ENCODE measurements at places on chromosomes 13 and 19. TPM values are rescaled to one million over a fixed set of nuclear protein-coding genes. Genes with fewer than 3 reads are reported as not detected.

DNA sequence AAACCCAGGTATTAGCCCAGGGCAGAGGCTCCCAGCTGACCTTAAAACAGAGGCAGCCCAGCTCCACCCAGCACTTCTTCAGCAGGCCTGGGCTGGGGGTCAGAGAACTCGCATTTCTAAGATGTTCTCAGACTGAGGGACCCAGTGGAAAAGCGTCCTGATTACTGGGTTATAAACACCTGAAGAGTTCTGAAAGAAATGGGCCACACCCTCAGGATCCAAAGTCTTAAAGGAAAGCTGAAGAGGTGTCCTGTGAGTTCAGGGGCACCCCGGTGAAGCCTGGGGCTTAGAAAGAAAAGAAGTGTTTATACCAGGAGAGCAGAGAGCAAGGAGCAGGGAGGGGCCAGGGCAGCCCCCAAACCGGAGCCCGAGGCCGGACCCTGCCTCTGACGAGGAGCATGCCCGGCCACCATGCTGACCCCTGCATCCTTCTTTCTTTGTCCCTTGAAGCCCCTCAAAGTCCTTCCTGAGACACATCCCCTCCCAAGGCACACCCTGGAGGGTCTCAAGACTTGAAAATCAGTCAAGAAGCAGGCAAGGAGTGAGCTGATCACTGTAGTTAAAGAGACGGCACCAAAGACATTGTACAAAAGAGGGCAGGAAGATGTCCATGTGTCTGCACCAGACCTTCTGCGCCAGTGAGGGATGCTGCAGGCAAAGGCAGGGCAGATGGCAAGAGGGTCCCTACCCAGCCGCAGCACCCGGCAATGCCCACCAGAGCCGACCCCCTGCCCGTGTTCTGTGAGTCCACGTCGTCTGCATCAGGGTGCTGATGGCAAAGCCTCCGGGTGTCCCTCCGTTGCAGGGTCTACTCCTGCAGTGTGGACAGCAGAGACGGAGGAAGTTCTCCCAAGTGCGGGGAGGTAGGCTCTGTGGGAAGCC is 10.6 kb upstream of the RAB20 start:
- DNase-seq = no peak

DNA sequence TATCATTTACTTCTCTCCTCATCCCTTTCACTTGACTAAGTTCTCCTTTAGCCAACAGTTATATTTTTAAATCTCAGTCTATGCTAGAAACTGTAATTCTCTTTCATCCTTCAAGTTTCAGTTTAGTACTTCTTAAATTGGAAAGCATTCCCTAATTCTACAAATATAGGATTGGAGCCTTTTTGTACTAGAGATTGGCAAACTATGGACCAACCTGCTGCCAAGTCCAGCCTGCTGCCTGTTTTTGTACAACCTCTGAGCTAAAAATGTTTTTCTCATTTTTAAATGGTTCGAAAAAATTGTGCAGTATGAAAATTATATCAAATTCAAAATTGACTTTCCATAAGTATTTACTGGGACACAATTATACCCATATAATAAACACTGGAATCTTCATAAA is 1381.5 kb upstream of the SPRY2 start:
- DNase-seq = no peak

DNA sequence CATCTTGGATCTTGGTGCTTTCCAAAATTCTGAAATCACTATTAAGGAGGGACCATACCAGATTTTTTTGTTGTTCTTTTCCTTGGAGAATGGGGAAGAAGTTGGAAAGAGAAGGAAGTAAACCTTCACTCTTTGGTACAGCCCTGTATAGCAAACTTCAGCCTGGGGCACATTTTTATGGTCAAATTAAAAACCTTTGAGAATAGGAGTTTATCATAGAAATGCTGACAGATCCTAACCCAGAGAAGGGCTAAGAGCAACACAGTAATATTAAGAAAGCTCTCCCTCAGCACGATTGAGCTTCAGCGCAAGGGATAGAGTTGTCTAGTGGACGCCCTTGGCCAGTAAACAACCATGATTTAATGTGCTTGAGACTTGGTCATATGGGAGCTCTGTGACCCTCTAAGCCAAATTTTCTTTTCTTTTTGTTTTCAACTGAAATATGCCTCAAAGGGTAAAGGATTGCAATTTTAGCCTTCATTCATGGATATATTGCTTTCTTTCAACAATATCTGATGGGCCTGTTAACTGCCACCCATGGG is 294.3 kb upstream of the MAB21L1 start:
- no peak for DNase-seq

DNA sequence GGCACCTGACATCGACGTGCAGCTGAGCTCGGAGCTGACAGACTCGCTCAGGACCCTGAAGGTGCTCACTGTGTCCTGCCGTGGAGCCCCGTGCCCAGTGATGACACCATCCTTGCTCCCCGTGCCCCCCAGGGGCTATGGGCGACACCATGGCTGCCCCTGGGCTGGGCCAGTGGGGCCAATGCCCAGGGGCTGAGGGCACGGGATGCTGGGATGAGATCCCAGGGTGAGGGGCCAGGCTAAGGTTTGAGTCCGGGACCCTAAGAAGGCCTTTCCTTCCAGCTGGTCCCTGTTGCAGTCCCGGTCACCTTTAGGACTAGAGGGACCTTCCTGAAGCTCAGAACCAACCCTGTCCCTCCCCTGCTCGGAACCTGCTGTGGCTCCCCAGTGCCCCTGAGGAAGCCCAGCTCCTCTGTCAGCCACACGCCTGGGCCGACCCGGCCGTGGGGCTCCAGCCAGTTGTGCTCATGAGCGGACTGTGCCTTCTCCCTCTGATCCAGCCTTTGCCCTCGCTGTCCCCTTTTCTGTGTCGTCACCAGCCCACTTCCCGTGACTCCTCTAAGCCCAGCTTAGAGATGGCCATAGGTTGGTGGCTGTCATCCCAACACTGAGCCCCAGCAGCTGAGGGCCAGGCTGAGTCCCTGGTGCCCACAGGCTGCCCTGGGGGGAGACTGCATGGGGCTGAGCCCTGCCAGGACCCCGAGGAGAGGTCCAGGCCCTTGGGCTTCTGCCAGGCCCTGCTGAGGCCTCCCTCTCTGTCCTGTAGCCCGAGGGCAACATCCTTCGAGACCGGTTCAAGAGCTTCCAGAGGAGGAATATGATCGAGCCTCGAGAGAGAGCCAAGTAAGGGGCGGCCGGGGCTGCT is 10.6 kb downstream of the NOP53 start:
- no peak for DNase-seq

SRRM5 gene
- total RNA-seq = 0.61 TPM
